ENCODE measurements at places on chromosomes 16 and 17. TPM values are rescaled to one million over a fixed set of nuclear protein-coding genes. Genes with fewer than 3 reads are reported as not detected.
A peak's percentile ranks its signal among the peaks of the same experiment; 100 is the strongest.

The RAMP2 gene
- total RNA-seq, result 28.9 TPM

- H3K4me3 ChIP-seq, result peak overlapping the region; percentile 71
- peaks cover 27% of the 10 kb centered on the region for H3K36me3 ChIP-seq
- peaks cover 59% of the 10 kb centered on the region for H3K4me1 ChIP-seq
Observed at GRCh38 chr17:38706505-38707216, 1.6 kb downstream of the MLLT6 start.

DNA sequence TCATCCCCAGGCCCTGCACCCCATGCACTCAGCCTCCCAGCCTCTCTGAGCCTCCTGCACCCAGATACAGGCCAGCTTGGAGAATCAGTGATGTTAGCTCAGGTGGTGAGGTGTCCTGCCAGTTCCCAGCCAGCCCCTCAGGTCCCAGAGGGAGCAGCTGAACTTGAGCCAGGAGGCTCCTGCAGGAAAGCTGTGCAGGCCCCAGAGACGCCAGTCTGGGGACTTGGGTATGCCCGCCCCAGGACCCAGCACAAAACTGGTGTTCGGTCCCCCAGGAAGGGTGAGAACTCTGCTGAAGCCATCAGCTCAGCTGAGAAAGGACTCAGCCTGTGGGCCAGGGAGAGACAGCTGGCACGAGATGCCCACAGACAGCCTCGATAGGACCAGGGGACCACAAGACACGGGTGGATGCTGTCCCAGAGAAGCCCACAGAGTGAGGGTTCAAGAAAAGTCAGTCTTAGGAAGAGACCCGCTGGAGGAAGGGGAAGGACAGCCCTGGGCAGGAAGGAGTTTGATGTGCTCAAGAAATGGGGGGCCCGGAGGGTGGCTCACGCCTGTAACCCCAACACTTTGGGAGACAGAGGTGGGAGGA, 11.0 kb downstream of the ENDOV start:
- H3K36me3 ChIP-seq, result no peaks in the 10 kb centered on the region
- no peak overlapping the region for H3K4me3 ChIP-seq
- no peak for DNase-seq
- peaks cover 14% of the 10 kb centered on the region for H3K4me1 ChIP-seq
- H3K27ac ChIP-seq, result no peak overlapping the region

DNA sequence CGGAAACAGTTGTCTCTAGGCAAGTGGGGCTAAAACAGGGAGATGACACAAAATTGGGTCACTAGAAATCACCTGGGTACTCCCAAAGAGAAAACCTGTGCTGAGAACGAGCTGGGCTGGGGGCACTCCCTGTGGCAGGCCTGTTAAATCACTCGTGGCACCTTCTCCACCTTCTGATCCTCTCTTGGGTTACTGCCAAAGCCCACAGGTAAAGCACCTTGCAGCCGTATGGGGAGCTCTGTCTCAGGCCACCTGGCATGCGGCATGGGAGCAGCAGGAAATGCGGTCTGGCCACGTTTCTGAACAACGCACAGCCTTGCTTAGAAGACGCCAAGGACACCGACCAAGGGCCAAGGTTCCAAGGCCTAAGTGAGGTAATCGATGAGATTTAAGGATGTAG, 21.5 kb upstream of the ICAM2 start:
- H3K27ac ChIP-seq, result no peak overlapping the region
- no peaks in the 10 kb centered on the region for H3K27me3 ChIP-seq
- H3K36me3 ChIP-seq, result peaks cover 40% of the 10 kb centered on the region
- H3K4me3 ChIP-seq, result no peak overlapping the region

GRCh38 chr17:57553991-57554825, 190.9 kb downstream of the CCDC182 start:
- H3K4me1 ChIP-seq, result peaks cover 41% of the 10 kb centered on the region
- no peak overlapping the region for H3K4me3 ChIP-seq
- no peak overlapping the region for H3K27ac ChIP-seq
- H3K27me3 ChIP-seq, result no peaks in the 10 kb centered on the region
- peak; percentile 74 for DNase-seq
- H3K36me3 ChIP-seq, result no peaks in the 10 kb centered on the region

DNA sequence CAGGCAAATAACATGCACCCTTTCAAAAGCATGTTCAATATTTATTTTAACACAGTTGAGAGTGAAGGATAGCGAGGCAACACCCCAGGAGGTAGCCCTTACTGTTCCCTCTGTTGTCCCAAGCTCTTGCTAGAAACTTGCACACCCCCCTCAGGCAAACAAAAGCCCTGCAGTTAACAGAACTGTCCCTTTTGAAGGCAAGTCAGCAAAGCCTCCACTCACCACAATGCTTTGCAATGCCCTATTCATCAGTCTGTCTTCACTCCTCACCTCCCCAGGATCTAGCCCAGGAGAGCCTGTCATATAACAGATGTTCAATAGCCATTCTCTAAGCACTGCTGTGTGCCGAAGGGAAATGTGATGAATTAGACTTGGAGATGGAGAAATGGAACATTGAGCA, 3.5 kb upstream of the CNEP1R1 start:
- no peak overlapping the region for H3K27ac ChIP-seq
- H3K36me3 ChIP-seq, result no peaks in the 10 kb centered on the region
- H3K4me1 ChIP-seq, result no peaks in the 10 kb centered on the region
- H3K4me3 ChIP-seq, result no peak overlapping the region
- no peaks in the 10 kb centered on the region for H3K27me3 ChIP-seq

GRCh38 chr16:57616241-57616640, 12.2 kb upstream of the ADGRG1 start:
- H3K27me3 ChIP-seq, result no peaks in the 10 kb centered on the region
- H3K27ac ChIP-seq, result no peak overlapping the region
- H3K4me1 ChIP-seq, result no peaks in the 10 kb centered on the region
- DNase-seq, result no peak

DNA sequence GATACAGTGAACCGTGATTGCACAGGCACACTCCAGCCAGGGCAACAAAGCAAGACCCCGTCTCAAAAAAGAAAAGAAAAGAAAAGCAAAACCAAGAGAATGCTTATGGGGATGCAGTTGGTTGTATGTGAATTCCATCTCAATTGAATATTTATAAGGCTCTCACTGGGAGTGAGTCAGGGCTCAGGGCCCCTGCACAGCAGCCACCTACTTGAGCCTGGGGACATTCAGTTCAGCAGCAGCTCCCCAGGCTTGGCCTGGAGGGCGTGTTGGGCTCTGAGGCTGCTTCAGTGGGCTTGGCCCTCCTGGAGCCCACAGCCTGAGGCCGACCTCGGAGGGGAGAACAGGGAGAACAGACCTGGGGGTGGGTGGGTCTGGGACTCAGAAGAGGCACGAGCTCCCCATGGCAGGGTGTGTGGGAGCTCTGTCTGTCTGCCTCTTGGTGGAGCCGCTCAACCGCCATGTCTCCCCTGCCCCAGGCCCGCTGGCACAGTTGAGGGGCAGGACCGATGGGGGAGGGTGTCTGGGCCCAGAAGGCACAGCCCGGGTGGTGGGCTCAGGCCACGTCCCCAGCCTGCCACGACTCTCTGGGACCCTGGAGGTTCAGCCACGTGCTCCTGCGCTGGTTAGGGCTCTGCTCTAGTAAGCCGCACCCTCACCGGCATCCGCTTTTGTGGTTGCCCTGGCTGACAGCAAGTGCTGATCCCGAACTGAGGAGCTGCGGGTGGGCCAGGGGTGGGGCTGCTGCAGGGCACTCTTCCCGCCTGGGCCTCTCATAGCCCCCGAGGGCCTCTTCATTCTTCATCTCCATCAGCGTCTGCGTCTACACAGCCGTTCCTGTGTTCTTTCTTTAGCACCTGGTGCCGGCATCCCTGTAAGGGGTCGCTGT, 24.8 kb downstream of the ZFPM1 start:
- H3K4me1 ChIP-seq, result peaks cover 53% of the 10 kb centered on the region
- H3K27me3 ChIP-seq, result no peaks in the 10 kb centered on the region
- H3K4me3 ChIP-seq, result no peak overlapping the region
- no peaks in the 10 kb centered on the region for H3K36me3 ChIP-seq

The ATF7IP2 gene
- 22.6 TPM for total RNA-seq

GRCh38 chr17:43618276-43618675, 43.4 kb downstream of the MEOX1 start:
- DNase-seq, result no peak
- no peaks in the 10 kb centered on the region for H3K36me3 ChIP-seq
- no peaks in the 10 kb centered on the region for H3K27me3 ChIP-seq
- no peaks in the 10 kb centered on the region for H3K4me1 ChIP-seq
- H3K27ac ChIP-seq, result no peak overlapping the region
- no peak overlapping the region for H3K4me3 ChIP-seq

The TPSD1 gene
- total RNA-seq, result not detected

- no peak for DNase-seq
- no peaks in the 10 kb centered on the region for H3K27me3 ChIP-seq
- no peak overlapping the region for H3K27ac ChIP-seq
- H3K4me1 ChIP-seq, result no peaks in the 10 kb centered on the region
- no peaks in the 10 kb centered on the region for H3K36me3 ChIP-seq
- no peak overlapping the region for H3K4me3 ChIP-seq
Observed at GRCh38 chr17:77899498-77899897, 59.0 kb upstream of the TNRC6C start.

DNA sequence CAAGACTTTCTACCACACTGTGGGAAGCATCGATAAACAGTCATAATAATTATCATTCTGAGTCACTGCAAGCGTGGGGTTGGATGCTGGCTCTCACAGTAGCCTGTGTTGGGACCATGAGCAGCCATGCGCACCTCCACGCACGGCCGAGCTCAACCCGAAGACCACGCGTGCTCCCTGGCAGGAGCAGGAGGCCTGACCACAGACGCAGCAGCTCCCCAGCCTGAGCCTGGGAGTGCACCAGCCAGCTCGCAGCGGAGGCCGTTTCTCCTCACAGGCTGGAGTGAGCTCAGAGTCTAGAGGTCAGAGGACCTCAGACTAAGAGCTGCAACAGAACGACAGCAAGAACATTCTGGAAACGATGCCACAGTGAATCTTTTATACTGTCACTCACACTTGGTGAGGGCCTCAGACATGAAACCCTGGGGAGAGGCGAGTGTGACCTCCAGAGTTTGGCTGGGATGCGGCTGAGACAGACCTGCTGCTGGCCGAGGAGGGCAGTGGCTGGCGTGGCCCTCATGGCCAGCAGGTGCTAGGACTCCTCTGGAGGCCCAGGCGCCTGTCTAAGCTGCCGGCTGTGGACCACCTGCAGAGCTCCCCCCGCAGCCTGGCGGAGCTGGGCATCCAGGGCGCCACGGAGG, 6.0 kb downstream of the NDUFAF8 start:
- H3K4me1 ChIP-seq, result peaks cover 7% of the 10 kb centered on the region
- peaks cover 7% of the 10 kb centered on the region for H3K36me3 ChIP-seq
- H3K27ac ChIP-seq, result no peak overlapping the region
- no peak overlapping the region for H3K4me3 ChIP-seq
- H3K27me3 ChIP-seq, result no peaks in the 10 kb centered on the region

The KRTAP2-2 gene
- total RNA-seq, result not detected

The GRAP gene
- 2.5 TPM for total RNA-seq

The KRTAP4-9 gene
- total RNA-seq, result not detected

DNA sequence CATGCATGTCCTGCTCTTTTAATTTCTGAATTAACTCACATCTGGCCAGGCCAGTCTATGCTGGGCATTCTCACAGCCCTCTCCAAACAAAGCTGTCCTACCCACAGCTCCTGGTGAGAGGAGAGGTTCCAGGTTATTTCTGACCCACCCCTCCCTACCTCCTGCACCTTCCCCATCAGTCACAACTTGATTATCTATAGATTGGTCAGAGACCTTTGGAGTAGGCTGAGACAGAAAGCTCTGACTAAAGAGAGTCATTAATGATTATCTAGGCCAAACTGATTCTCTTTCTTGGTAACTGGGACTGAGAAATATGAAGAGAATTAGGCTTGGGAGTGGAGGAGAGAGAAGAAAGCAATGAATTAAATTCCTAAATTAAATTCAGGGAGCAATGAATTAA, 1.4 kb upstream of the KRT222 start:
- no peaks in the 10 kb centered on the region for H3K27me3 ChIP-seq
- H3K4me1 ChIP-seq, result no peaks in the 10 kb centered on the region
- DNase-seq, result no peak
- H3K36me3 ChIP-seq, result no peaks in the 10 kb centered on the region
- H3K27ac ChIP-seq, result no peak overlapping the region

The ASPA gene
- total RNA-seq, result 1.0 TPM

The APOH gene
- not detected for total RNA-seq

DNA sequence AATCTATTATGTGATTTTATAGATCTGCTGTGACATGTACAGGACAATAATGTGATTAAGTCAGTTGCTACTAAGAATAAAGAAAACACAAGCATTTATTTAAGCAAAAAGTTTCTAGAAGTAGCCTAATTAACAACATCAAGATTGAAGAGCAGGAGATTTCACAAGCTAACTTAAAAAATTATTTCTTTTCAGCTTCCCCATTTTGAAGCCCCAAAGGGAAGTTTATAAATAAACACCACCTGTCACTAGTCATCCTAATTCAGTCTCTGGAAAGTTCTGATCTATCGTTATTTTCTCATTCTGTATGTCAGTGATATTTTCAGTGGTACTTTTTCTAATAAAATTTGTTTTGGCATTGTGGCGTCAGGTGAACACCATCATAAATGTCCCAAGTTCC, 8.3 kb downstream of the CAPNS2 start:
- H3K4me3 ChIP-seq, result no peak overlapping the region
- peaks cover 10% of the 10 kb centered on the region for H3K36me3 ChIP-seq
- H3K27ac ChIP-seq, result no peak overlapping the region
- no peaks in the 10 kb centered on the region for H3K4me1 ChIP-seq
- H3K27me3 ChIP-seq, result no peaks in the 10 kb centered on the region
- no peak for DNase-seq

DNA sequence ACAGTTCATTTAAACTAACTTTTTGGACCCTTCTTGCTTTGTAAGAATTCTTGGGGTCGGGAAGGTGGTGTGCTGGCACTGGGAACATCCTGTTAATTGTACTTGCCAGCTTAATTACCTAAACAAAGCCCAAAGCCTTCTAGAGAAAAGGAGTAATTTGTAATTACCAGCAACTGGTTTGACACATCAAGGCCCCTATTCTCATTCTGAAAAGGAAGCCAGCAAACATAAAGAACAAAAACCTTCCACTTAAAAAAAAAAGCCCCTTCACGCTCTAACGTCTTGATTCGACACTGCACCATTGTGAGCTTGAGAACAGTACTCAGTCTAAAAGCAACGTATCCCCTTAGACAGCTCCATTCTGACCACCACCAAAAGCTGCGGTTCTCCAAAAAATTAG, 74.7 kb upstream of the RPH3AL start:
- no peaks in the 10 kb centered on the region for H3K36me3 ChIP-seq
- no peak for DNase-seq

The LAT gene
- 1.3 TPM for total RNA-seq

The GCGR gene
- total RNA-seq, result not detected

DNA sequence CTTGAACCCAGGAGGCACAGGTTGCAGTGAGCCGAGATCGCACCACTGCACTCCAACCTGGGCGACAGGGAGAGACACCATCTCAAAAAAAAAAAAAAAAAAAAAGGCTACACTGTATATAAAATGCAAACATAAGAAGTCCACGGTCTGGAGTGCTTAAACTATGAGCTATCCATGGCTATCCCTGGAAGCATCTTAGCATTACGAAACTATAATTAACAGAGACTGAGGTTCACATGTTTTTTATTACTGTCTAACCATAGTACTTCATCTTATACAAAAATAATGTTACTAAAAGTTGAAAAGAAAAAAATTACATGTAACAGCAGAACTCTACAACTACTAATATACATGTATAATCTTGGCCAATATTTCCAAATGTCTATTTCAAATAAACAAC, 32.8 kb downstream of the HELZ start:
- DNase-seq, result no peak
- no peak overlapping the region for H3K4me3 ChIP-seq
- H3K36me3 ChIP-seq, result peaks cover 12% of the 10 kb centered on the region
- H3K27me3 ChIP-seq, result no peaks in the 10 kb centered on the region
- H3K27ac ChIP-seq, result no peak overlapping the region
- peaks cover 19% of the 10 kb centered on the region for H3K4me1 ChIP-seq

The P2RX1 gene
- total RNA-seq, result 0.85 TPM

The HID1 gene
- 10.6 TPM for total RNA-seq

All from right atrium auricular region (tissue), 2 donors.